Fibroblast of villous mesenchyme (primary cell): ENCODE measurements at places on chromosomes 2 and 18. TPM values are rescaled to one million over a fixed set of nuclear protein-coding genes. Genes with fewer than 3 reads are reported as not detected.

EVX2 gene
- under 0.01 TPM in 1 of 2 replicates, not detected in the other for total RNA-seq

LOXHD1 gene
- total RNA-seq = under 0.01 TPM in 1 of 2 replicates, not detected in the other

ARHGEF33 gene
- 0.32 and 0.43 TPM in 2 replicates for total RNA-seq

GRCh38 chr2:239927424-239927981 lies 97.6 kb downstream of the NDUFA10 start:
- peak; percentile 78 for DNase-seq

- no peak for DNase-seq
Observed at GRCh38 chr2:18403921-18404522, 156.4 kb downstream of the RDH14 start.

GRCh38 chr2:160910681-160911080 lies 249.5 kb upstream of the TANK start:
- DNase-seq = peak; percentile 46
